SHP77 (cell line): ENCODE measurements at places on chromosomes 4 and X.

- no peak for DNase-seq
These were observed 82.8 kb upstream of the AMELX start for GRCh38 chrX:11210415-11210801.

GRCh38 chr4:32215277-32215676 lies 1495.1 kb downstream of the PCDH7 start:
- no peak for DNase-seq

GRCh38 chr4:95293014-95293413 lies 255.8 kb downstream of the UNC5C start:
- DNase-seq: no peak

GRCh38 chr4:9919047-9919446 lies 102.2 kb downstream of the SLC2A9 start:
- DNase-seq: no peak

- no peak for DNase-seq
These were observed 401.0 kb downstream of the TMA16 start for GRCh38 chr4:163895378-163896005.

GRCh38 chrX:103240155-103240554 lies 14.8 kb downstream of the TCEAL8 start:
- DNase-seq: no peak

- DNase-seq: no peak
These were observed 8.2 kb upstream of the ZRSR2 start for GRCh38 chrX:15781961-15782699.

DNA sequence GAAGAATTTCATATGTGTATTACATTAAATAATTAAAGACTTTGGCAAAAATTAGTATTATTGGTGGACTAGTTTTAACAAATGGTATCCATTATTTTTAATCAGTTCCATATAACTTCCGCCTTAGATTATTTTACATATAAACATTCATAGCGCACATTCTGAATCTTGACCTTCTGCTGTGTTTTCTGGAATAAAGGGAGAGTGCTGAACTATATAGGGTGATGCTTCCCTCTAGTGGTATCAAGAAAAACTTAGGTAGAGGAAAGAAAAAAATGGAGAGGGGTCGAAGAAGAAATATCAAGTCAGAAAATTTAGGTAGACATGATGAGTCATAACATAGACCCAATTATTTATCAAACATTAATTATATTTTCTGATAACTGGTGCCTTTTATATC lies 155.6 kb upstream of the PACRGL start:
- no peak for DNase-seq

DNA sequence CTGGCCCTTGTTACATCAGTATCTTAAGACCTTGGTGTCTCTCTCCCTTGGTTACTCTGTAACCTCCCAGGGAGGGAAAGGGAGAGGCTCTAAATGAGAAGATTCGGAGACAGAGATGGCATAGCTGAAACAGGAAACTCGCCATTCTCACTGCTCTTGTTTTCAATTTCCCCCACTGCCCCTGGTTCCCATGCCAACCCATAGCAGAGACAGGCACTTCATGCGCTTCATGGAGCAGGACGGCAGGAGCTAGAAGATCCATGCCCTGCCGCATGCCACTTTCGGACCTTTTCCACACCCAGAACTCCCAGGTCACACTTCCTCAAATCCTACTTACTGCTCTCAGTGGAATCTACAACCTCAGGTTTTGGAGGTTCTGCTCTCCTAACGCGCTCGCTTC lies 3.1 kb downstream of the ZMYM3 start:
- no peak for DNase-seq

GRCh38 chr4:156764846-156765245 lies 206.8 kb downstream of the PDGFC start:
- DNase-seq: no peak

DNA sequence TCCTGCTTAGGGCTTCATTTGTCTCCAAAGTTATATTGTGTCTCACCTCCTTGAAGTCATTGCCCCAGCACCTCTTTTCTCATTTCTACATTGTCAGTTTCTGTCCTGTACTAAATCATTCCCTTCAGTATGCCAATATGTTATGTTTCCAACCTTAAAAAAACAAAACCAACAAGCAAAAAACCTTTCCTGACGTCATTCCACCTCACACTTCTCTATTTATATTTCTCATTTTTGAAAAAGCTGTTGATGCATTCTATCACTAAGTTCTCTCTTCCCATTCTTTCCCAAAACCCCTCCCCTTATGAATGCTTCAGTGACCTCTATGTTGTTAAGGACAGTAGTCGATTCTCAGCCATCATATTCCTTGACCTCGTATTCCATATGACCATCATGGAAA lies 98.7 kb upstream of the ARHGAP24 start:
- DNase-seq: no peak
